Activated T-helper 2 cell treated with anti-CD3 and anti-CD28 coated beads, Interferon-gamma antibody, Interleukin-2, Interleukin-4, amounts not matched to agents 10 μg/mL and 5 μg/mL and 100 μg/mL, durations not matched to agents 14 hours and 24 hours and 36 hours (primary cell): ENCODE measurements at places on chromosomes 4 and X. TPM values are rescaled to one million over a fixed set of nuclear protein-coding genes. Genes with fewer than 3 reads are reported as not detected.

DNA sequence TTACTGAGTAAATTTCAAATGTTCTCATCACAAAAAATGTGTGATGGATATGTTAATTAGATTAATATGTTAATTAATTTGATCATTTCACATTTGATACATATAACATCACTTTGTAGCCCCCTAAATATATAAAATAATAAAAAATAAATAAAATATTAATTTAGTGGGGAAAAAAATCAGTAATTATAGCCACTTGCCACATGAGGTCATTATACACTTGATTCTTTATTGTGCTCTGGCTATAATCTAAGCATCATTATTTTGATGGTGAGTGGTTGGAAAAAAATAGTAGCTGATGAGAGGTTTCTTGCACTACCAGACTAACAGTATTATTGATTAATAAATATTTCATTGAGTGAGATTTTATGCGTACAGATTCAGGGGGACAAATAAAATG, 57.4 kb downstream of the DCK start:
- no peak for DNase-seq

DNA sequence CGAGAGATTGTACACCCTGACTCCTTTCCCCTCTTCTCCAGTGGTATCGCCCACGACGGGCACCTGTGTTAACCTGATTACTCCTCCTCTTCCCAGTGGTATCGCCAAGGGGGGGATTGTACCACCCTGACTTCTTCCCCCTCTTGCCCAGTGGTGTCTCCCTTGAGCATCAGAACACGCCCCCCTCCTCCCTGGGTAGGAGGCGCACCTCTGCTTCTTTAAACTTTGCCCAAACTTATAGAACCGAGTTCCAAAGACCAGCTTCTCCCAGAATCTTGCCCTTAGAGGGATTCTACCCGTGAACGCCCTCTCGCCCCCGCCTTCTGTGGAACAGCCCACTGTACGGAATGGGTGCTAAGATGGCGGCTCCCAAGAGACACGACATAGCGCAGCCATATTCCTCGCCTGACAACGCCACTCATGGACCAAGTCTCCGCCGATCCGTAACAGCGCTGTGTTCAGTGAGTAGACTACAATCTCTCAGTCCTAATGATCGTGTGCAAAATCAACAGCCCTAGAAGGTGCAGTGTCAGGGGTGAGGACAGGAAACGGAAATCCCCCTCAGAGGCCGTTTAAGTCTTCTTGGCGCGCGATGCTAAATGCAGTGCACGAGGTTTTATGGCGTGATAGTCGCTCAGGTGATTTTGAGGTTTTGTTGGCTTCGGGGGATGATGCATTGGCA, 4.2 kb upstream of the ZNF157 start:
- DNase-seq: peak; percentile 49

- no peak for DNase-seq
Observed at GRCh38 chr4:158860856-158861255, 92.0 kb downstream of the FNIP2 start.

DNA sequence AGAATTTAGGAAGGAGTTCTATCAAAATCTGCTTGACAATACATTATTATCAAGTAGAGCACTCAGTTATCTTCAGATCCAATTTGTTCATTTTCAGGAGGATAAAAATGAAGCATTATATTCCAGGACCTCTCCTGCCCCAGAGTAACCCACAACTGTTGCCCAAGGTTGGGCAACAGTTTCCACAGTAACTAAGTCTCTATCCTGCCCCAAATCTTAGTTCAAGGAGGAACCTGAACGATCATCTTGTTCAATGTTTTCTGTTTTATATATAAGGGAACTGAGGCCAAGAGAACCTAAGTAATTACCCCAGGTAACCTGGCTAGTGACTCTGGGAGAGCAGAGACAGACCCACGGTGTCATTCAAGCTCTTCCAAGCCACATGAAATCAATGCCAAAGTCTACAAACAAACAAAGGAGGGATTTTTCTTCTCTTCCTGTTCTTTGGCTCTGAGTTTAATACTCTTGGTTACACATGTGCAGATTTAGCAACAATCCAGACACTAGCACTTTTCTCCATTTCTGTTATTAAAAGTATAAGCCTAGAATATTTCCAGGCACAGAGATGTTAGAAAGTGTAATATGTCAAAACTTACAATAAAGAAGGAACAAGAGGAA, 105.6 kb downstream of the C4orf51 start:
- DNase-seq: no peak

GRCh38 chr4:120826449-120826848, 96.1 kb downstream of the PRDM5 start:
- no peak for DNase-seq

- no peak for DNase-seq
Observed at GRCh38 chr4:31100536-31100935, 380.4 kb downstream of the PCDH7 start.

- DNase-seq: no peak
Observed at GRCh38 chr4:60133375-60133774, 1066.8 kb upstream of the ADGRL3 start.

GRCh38 chr4:98908703-98909262, 20.1 kb downstream of the EIF4E start:
- no peak for DNase-seq

- DNase-seq: no peak
Observed at GRCh38 chr4:61531188-61531587, 331.1 kb downstream of the ADGRL3 start.

GRCh38 chr4:105709081-105709450, 482 bp downstream of the GSTCD start:
- DNase-seq: no peak

- DNase-seq: no peak
Observed at GRCh38 chr4:184744236-184744635, 10.3 kb upstream of the CENPU start.

DNA sequence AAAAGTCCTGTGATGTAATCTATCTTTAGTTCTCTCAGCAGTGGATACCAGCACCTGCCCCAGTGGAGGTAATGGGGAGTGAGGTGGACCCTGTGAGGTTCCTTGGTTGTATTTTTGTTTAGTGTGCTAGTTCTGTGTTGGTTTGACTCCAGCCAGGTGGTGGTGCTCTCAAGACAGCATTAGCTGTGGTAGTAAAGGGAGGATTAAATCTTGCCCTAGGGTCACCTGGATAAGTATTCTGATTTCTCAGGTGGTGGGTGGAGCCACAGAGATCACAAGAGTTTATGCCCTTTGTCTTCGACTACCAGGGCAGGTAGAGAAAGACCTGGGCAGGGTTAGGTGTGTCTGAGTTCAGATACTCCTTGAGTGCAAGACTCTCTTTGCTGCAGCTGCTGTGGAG, 176.3 kb upstream of the EDA2R start:
- no peak for DNase-seq

DNA sequence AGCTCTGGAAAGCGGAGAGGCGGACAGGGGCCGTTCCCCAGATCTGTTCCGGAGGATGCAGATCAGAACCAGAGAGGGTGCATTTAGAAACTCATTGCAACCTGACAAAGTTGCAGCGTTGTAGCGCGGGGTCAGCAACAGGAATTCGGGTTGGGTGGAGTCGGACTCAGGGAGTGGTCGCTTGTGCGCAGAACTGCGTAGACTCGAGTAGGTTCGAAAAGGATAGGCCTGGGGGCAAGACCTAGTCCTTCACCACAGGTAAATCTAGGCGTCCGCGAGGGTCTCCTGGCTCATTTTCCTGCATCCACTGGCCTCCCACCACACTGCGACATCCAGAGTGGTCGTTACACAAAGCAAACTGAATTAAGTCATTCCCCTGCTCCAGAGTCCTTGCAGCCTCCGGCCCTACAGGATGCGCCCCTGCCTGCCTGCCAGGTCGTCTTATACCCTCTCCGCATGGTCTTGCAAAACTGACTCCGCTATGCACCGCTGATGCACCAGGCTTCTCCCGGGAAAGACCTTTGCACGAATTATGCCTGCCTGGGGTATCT, 4.7 kb upstream of the ZNF518B start:
- no peak for DNase-seq

- DNase-seq: no peak
Observed at GRCh38 chrX:13153796-13154195, 109.4 kb upstream of the FAM9C start.

GRCh38 chr4:36494016-36494415, 212.6 kb downstream of the DTHD1 start:
- no peak for DNase-seq

- no peak for DNase-seq
Observed at GRCh38 chrX:110795645-110796406, at the start of gene CHRDL1. Gene CHRDL1, minus strand, starts transcription at chrX:110795817. Its CDS starts 3,636 bp downstream, at chrX:110792181.

- DNase-seq: no peak
Observed at GRCh38 chr4:185735866-185736400, 76.1 kb downstream of the SORBS2 start.

- no peak for DNase-seq
Observed at GRCh38 chr4:115515772-115516171, 402.4 kb upstream of the NDST4 start.

- DNase-seq: peak; percentile 26
Observed at GRCh38 chrX:149527705-149528104, 13.1 kb upstream of the EOLA1 start.

DNA sequence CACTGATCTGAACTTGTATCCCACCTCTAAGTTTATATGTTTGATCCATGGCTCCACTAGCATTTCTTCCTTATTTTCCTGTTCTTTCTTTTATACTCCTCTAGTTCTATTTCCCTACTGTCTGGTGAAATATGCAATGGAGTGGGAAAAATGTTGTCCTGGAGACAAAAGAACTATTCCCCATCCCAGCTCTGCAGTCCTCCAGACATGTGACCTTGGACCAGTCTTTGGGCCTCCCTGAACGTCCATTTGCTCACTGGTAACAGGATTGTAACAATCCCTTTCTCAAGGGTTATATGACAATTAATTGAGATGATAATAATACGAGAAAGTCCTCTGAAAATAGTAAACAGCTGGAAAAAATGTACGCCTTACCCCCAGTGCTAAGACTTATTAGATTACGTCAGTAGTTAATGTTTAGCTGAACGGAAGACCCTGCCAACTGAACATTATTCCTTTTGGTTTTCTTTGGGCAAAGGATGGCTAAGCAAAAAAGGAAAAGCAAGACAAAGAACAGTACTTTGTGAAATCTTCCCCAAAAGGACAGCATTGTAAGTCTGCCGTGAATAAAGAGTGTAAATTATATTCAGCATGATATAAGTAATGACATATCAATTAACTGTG, 302.3 kb upstream of the PPARGC1A start:
- DNase-seq: no peak

DNA sequence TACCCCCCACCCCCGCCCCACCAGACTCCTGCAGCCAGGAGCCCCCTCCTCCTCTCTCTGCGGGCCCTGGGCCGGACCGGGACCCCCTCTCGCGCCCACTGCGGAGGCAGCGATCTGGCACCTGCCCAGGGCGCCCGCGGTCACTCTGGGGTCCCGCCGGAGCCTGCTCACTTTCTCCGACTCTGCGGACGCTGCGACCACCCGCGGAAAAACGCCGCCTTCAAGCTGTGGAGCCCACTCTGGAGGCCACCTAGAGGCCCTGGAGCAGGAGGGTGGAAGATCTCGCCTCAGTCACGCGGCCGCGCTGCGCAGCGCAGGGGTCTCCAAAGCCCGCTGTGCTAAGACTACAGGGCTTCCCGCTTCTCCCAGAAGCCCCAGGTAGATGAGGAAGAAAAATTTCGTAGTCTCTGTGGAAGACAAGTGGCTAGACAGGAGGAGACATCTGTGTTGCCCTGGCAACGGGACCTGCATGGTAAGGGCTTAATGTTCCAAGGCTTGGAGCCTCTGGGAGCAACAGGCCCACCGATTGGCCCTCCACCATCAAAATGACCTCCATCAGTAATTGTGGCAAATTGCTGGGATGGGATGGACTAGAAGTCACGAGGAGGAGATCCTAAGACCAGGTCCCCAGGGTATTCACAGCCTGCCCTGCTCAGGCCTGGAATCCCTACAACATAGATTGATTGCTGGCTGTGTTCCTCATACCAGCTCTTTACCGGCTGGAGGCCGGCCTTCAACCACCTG, at the start of gene PNMA6F:
PNMA6F (minus strand) TSS at position 387 of the 744 bp plus-strand sequence. CDS start 1,093 bp downstream, outside the sequence.
- no peak for DNase-seq

DNA sequence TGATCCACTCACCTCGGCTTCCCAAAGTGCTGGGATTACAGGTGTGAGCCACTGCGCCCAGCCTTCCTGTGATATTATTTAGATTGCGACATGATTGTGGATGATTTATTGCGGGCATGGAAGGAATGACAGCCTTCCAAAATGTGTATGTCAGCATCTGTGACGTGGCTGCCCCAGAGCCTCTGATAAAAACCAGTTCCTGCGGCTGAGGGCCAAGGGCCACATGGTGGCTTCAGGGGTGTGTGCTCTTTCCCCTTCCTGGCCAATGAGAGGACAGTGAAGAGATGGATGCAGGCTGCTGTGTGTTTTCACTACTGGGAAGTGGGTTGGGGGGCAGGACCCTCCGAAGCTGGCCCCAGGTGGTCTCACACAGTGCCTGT, 57.4 kb upstream of the HGFAC start:
- DNase-seq: no peak

- no peak for DNase-seq
Observed at GRCh38 chrX:42708222-42708621, 69.7 kb downstream of the PPP1R2C start.

DNA sequence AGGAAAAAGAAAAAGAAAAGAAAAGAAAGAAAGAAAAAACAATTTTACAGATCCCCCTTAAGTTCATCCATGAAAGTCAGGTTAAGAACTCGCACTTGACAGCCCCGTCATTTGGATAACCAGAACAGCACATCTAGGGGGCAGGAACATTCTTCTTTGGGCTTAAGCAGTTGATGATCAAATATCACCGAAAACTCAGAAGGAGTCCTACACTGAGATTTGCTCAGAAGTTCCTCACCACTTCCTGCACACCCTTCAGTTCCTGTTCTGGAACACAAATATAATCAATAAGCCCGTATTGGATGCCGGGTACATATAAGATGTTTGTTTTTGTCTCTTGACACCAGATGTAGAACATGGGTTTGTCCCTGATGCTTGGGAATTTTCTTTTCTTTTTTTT, 14.7 kb downstream of the NLGN3 start:
- no peak for DNase-seq

DNA sequence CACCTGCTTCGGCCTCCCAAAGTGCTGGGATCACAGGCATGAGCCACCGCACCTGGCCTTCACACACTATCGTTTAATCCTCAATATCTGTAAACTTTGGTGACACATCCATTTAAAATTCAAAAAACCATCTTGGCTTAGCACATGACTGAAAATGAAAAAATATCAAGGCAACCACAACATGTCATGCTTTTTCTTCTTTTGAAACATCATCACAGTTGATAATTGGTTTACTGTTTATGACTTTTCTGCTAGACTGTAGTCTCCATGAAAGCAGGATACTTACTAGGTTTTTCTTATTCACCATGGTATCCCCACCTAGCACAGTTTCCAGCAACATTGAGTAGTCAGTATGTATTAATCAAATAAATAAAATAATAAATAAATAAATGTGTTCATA, 11.0 kb downstream of the GNRHR start:
- DNase-seq: no peak

GRCh38 chr4:174122705-174123104, 160.8 kb downstream of the FBXO8 start:
- DNase-seq: no peak

PAK3 gene
- 0.25 and 0.51 TPM in 2 replicates for total RNA-seq

CXCL5 gene
- total RNA-seq: not detected in 2 replicates

CHST7 gene
- 3.8 TPM in 2 replicates for total RNA-seq

FBXO8 gene
- 15.5 and 17.2 TPM in 2 replicates for total RNA-seq

SPACA5 gene
- not detected in 2 replicates for total RNA-seq

GLOD5 gene
- total RNA-seq: not detected in 2 replicates

TIMM8A gene
- total RNA-seq: 25.5 and 27.9 TPM in 2 replicates
